Stimulated activated CD4-positive, alpha-beta T cell treated with anti-CD3 and anti-CD28 coated beads, TNF-alpha, amount 100 ng/mL, for 4 hours (primary cell): ENCODE measurements at places on chromosomes 1 and 21.

GRCh38 chr1:36867575-36867974 is 166.7 kb downstream of the GRIK3 start:
- DNase-seq, result no peak

- no peak for DNase-seq
Measured at GRCh38 chr1:118271883-118272282, 86.9 kb upstream of the SPAG17 start.

DNA sequence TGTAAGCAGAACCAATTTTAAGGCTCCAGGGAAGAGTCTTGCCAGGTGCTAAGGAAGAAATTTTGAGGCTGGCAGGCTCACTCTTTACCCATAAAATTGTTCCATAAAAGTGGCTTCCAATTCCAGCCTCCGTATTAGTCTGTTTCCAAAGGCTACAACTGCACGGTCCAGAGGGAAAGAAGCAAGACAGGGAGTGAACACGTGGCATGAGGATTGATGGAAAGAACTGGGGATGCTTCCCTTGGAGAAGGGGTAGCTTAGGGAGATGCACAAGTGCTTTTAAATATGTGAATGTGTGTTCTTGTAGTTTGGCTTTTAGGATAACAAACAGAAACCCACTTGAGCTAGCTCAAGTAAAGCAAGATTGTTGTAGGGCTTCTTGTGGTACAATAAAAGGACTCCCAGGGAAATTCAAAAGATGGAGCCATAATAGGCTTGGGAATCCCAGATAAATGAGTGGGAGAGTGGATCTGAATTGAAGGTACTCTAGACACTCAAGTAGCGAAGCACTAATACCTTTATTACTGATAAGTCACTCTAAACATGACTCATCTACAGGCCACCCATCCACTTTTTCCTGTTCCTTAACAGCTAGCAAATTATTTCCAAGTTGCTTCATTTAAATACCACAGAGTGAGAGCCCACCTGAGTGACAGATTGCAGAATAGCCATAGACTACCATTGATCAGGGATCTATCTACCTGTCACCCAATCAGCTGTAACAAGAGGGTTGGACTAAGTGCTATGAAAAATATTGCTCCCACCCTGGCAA is 34.8 kb upstream of the NPL start:
- DNase-seq, result no peak

DNA sequence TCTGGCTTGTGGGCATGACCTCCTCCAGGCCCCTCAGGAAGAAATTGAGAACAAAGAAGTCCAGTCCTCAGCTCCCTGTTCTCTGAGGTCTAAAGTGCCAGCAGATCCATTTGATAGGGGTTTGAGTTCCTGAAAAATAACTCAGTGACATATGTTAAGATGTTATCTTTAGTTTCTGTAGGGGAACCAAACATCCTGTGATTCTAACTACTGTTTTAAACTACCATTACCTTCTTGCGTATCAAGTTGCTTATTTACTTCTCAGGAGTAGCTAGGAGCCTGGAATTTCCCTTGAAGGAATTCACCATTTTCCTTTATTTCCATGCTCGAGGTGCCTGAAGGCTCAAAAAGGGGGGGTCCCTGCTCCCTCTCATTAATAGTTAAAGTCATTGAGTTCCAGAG is 18.8 kb upstream of the LIN9 start:
- DNase-seq, result no peak

DNA sequence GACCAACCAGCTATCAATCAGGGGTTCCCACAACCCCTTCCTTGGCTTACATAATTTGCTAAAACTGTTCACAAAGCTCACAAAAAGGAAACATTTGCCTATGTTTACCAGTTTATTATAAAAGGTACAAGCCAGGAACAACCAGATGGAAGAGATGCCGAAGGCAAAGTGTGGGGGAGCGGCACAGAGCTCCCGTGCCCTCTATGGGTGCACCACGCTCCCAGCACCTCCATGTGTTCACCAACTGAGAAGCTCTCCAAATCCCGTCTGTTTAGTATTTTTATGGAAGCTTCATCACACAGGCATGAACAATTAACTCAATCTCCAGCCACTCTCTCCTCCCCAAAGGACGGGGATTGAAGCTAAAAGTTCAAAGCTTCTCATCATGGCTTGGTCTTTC is 32.9 kb downstream of the PSMG1 start:
- DNase-seq, result no peak

- no peak for DNase-seq
Measured at GRCh38 chr1:188708795-188709535, 1768.7 kb downstream of the BRINP3 start.

DNA sequence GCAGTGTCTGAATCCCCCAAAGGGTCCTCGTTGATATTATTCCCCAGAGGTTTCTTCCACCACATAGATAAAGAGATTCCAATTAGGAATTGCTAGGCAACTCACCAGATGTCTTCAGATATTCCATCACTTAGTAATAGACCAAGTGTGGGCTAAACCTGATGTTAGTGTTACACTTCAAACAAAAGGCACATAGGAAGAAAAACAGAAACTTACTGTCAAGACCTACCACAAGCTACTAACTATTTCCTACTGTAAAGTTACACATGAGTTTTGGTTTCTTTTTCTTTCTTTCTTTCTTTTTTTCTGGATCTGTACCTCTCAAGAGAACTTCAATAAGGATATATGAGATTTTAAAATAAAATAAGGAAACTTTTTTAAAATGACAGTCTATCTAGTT is 879.1 kb upstream of the NEGR1 start:
- no peak for DNase-seq

DNA sequence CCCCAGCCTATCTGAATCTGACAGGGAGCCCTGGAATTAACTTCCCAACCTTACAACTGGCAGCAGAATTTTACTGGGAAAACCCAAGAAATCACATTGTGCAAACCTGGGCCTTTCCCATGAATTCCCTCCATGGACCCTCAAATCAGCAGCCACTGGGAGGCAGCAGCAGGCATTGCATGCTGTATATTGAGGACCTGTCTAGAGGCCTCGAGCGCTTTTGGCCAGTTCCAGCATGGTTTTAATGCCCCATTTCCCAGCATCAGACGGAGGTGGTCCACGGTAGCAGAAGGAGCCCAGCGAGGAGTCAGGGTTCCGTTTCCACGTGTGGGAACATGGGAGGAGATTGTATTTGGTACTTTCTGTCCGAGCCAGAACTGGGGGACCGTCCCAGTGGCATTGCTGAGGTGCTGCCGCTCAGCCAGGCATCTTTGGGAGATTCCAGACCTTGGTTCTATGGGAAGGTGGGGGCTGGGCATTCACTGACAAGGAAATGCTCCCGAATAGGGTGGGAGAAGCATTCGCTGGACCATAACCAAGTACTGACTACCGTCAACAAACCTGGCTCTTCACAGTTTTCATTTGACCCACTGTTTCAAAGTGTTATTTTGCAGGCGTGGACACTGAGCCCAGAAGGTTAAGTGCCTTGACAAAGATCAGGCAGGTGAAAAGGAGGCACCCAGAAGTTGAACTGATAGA is 15.9 kb downstream of the BMP8A start:
- DNase-seq, result no peak

GRCh38 chr1:24928689-24929397 is 1.2 kb downstream of the RUNX3 start:
- no peak for DNase-seq

DNA sequence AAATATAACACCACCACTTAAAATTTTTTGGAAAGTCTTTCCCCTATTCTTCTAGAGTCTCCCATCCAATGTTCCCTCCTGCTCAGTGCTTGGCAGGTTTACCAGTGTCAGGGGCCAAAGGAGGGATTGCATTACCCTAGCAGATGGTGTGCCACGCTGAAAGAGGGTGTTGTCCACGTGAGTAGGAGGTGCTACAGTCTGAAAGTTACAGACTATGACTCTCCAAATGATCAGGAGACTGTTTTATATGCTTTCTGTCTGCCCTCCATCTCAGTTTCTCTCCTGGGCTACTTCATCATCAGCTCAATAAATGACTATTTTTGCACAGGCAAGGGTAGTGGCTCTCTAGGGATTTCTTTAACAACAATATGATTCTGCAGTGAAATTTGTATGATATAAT is 31.3 kb upstream of the ANGPTL7 start:
- no peak for DNase-seq

DNA sequence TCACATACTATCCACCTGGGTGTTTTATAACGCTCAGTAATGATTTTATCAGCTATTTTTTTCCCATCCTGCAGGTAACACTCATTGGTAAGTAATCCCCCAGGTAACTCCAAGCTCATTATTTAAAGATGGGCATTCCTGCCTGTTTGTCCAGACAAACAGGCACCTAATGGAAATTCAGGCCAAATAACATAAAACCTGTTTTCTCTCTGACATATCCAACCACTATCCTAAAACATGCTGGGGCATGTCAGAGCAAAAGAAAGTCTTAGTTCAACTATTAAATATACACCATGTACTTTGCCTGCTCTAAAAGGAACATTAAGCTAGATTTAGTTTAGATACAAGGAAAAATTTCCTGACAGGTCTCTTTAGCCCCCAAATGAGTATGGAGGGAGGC is 987.7 kb downstream of the TTLL7 start:
- no peak for DNase-seq

GRCh38 chr1:217392441-217392840 is 238.4 kb downstream of the GPATCH2 start:
- no peak for DNase-seq

GRCh38 chr1:33363470-33363861 is 42.6 kb upstream of the A3GALT2 start:
- DNase-seq, result no peak

DNA sequence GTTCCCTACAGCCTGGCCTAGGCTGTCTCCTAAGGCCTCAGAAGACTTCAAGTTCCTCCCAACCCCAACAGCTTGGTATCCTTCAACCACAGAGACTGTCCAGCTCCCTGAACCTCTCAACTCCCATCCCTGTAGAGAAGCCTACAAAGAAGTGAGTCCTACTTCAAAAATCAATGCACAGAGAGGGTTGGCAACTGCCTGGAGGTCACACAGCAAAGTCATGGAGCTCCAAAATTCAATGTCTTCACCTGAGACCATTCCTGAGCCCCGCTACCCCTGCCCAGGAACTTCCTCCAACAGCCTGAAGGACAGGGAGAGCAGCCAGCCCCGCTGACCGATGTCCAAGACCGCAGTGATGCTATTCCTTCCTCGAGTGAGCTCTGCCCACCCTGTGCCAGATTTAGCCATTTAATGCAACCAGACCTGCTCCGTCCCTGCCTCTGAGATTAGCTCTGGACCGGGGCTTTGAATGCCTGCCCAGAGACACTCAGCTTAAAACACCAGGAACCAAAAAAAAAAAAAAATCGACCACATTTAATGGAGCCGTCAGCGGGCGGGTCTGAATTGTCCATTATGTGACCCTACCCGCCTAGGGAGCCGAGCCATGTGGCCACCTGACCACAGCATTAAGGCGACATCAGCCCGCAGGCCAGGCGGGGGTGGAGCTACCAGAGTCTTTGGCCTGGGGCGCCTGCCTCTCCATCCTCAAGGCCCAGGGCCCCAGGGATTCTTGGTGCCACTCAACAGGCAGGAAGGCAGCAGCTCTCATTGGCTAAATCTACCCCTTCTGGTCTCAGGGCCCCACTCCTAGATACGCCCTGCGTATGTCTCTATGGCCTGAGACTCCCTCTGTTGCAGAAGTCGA is 148.6 kb downstream of the SYF2 start:
- no peak for DNase-seq

DNA sequence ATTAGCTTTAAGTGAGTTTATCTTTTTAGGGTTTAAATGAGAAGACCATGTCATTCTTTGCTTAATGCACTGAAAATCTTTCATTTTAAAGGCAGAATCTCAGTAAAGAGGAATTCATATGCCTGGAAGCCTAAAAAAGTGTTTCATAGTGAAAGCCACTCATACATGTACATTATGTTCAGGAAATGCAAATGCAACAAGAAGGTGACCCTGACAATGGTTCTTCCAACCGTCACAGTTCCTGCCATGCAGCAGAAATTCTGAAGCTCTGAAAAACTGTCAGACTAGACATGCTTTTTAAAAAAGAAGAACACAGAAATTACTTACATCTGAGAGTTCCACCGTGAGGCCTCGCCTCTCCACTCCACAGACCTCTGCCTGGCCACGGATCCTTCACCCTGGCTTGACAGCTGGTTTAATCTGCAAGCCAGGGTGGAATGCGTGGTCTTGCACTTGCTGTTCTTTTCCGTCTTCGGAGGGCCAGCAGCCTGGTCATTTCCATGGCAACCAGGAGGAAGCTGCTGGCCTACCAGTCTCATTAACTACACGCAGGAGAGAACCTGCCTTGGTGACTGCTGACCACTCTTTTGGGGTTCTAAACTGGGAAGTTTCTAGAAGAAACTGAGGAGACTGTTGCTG is 41.8 kb upstream of the PAXBP1 start:
- DNase-seq, result no peak

DNA sequence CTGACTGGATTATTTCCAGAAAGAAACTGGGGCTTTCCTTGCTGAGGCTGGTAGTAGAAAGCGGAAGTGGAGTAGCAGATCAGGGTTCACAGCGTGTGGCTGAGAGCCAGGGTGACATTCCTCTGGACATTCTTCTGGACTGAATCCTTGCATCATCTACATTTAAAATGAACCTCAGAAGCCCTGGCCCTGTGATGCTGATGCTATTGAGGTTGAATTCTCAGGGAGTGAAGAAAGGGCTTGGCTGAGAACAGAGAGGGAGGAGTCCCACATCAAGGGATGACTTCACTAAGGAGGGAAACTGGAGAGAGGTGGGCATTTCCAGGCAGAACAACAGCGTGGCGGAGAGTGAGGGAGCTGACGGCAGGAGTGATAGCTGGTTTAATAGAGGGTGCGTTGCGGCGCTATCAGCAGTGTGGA is 102.3 kb upstream of the LMO4 start:
- no peak for DNase-seq

- DNase-seq, result no peak
Measured at GRCh38 chr1:93851327-93851712, 27.7 kb downstream of the DNTTIP2 start.

GRCh38 chr1:175564119-175564518 is 179.3 kb downstream of the TNR start:
- DNase-seq, result no peak

- DNase-seq, result no peak
Measured at GRCh38 chr1:168550971-168551370, 7.2 kb upstream of the XCL2 start.

- no peak for DNase-seq
Measured at GRCh38 chr1:224569276-224569675, 46.8 kb upstream of the CNIH3 start.

GRCh38 chr1:32345289-32345827 is 9.3 kb upstream of the MARCKSL1 start:
- DNase-seq, result no peak

DNA sequence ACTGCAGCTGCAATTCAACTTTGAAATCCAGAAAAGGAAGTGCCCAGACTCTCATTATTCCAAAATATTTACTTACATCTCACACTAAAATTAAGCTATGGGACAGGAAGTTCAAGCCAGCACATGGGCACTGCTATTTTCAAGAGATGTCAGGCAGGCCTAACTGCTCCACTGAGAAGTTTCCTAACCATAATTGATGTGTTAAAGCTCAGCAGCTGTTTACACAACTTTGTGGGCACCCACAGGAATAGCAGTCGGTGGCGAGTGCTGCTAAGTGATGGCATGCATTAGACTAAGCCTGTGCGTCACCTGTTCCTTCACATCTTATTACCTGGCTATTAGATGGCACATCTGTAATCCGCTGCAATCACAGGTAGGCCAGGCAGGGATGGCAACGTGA is 303.3 kb upstream of the DAB1 start:
- DNase-seq, result no peak

- DNase-seq, result no peak
Measured at GRCh38 chr1:227273557-227273956, 44.7 kb downstream of the CDC42BPA start.

GRCh38 chr1:23019863-23020625 is 776 bp downstream of the KDM1A start:
- peak; percentile 6 for DNase-seq
